ENCODE measurements at places on chromosomes 2 and 18.
A peak's percentile ranks its signal among the peaks of the same experiment; 100 is the strongest.

DNA sequence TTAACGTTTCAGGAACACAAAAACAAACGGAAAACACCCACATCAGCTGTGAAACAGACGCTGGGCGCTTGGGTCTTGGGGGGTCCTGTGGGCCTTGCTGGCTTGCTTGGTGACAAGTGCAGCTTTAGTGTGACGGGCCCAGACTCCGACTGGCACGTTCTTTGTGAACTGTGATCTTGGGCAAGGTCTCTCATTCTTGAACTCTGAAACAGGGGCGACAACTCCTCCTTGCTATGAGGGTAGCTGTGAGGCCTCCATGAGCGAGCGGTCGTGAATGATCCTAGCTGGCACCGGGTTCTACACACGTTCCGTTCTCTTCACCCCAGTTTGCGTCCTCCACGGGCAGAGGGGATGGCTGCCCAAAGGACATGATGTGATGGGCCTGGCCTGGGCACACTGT, 8.7 kb upstream of the COLEC11 start:
- DNase-seq: no peak

GRCh38 chr2:78154586-78154985, 632.4 kb upstream of the LRRTM4 start:
- no peak for DNase-seq

DNA sequence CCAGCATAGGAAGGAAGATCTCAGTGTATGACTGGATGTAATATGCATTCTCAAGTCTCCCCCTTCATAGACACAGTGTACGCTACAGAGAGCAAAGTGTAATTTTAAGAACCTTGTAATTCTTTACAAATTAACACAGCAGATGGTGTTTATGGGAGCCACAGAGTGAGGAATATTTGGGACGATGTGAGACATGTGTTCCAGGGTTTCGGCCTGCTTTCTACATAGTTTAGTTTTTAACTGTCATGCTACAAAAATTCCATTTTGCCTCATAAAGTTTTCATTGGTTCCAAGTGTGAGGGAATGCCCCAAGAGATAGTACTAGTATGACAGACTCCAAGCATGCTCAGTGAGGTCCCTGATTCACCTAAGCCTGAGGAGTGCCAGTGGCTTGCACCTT, 76.2 kb upstream of the LRRTM1 start:
- DNase-seq: no peak

DNA sequence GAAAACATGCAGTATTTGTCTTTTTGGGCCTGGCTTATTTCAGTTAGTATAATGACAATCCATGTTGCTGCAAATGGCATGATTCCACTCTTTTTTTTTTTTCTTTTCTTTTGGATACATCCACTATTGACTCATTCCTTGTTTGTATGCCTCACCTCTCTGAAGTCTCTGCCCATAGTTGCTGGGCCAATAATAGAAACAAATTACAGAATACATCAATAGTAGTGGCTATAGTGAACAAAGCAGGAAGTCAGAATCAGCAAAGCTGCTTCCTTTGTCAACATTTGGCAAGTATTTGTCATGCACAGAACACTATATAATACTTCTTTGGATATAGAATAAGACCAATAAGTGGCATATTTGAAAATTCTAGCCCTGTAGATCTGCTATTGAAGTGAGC, 609.7 kb downstream of the STK39 start:
- no peak for DNase-seq

DNA sequence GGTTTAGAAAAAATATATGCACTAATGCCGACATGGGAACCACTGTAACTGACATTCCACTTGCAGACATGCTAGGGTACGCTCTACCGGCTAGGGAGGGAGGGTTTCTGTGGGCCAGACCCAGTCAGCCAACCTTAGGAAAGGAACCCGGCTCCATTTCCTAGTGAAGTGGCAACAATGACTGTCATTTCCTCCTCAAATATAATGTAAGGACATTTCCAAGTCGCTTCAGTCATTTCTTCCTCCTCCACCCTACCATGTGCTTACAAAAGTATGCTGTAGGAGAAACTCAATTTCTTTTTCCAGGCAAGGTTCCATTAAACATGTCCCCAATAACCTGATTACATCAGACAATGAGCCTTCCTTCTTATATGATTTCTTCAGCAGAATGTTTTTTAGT, 64.3 kb upstream of the PSMD14 start:
- no peak for DNase-seq

- no peak for DNase-seq
Observed at GRCh38 chr2:41955316-41956043, 92.3 kb upstream of the PKDCC start.

DNA sequence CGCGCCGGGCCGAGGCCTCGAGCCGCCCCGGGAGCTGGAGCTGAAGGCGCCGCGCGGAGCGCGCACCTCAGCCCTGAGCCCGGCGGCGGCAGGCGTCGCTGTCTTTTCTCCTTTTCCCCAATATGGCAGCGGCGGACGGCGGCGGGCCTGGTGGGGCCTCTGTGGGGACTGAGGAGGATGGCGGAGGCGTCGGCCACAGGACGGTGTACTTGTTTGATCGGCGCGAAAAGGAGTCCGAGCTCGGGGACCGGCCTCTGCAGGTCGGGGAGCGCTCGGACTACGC, 369 bp downstream of the SMCHD1 start:
- DNase-seq: no peak

- DNase-seq: peak; percentile 78
Observed at GRCh38 chr2:43219383-43220228, 6.8 kb downstream of the ZFP36L2 start.

- no peak for DNase-seq
Observed at GRCh38 chr18:70640336-70640887, 351.6 kb downstream of the SOCS6 start.
